NCI-H510A treated with DMSO at 0.1 percent for 48 hours (cell line): ENCODE measurements at places on chromosomes 12 and 14.

DNA sequence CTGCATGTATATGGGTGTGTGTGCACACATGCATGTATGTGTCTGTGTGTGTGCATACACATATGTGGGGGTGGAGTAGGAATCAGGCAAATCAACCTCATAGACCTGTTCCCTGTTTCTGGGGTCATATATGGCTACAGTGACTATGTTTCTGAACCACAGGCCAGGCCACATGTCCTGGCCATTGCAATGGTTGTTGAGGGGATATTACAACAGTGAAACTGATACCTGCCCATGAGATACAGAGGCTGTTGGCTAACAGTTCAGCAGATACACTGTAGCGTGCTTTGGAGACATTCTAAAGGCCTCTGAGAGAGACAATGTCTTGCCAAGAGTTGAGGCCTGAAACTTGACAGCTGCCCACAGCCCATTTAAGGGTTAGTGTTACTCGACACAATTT, 47.3 kb upstream of the FOS start:
- no peak for DNase-seq

DNA sequence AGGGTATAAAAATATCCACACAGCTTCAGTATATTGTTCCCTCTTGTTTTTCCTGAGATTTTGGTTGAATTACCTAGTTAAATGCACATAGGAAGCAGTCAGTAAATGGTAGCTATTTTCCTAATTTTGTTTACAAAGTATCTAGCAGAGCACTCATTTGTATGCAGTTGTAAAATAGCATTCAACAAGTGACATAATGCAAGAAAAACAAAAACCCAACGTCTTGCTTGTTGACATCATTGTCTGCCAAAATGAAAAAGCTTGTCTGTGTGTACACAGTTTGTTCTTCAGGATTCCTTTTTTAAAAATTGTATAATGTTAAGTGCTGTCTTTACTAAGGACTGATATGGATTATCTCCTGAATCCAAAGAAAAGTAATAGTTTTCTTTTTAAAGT, 2.7 kb downstream of the VRTN start:
- no peak for DNase-seq

DNA sequence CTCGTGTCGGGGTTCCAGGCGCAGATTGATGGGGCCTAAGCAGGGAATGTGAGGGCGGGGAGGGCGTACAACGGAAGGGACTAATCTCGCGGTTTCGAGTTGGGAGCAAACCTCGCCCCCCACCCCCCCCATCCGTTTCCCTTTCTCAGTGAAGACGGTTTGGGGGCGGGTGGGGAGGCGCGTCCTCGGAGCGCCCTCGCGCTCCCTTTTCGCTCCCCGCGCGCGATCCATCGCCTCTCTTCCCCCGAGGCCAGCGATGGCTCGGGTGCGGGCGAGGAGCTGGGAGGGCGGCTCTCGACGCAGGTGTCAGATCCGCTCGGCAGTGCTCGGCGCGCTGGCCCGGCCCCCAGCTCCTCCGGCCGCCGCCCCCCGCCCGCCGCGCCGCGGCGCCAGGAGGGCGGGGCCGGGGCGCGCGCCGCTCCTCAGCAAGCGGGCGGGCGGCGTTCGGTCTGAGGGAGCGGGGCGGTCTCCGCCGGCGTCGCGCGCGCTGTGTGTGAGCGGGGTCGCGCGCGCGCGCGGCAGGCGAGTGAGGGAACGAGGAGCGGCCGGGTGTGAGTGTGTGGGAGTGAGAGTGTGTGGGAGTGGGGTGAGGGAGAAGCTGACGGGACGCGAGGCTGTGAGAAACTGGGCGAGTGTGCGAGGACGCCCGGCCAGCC, at the start of gene RIMKLB:
RIMKLB (plus strand) TSS at position 516 of the 656 bp plus-strand sequence. CDS start 15,876 bp downstream, outside the sequence.
- DNase-seq: peak; percentile 60

DNA sequence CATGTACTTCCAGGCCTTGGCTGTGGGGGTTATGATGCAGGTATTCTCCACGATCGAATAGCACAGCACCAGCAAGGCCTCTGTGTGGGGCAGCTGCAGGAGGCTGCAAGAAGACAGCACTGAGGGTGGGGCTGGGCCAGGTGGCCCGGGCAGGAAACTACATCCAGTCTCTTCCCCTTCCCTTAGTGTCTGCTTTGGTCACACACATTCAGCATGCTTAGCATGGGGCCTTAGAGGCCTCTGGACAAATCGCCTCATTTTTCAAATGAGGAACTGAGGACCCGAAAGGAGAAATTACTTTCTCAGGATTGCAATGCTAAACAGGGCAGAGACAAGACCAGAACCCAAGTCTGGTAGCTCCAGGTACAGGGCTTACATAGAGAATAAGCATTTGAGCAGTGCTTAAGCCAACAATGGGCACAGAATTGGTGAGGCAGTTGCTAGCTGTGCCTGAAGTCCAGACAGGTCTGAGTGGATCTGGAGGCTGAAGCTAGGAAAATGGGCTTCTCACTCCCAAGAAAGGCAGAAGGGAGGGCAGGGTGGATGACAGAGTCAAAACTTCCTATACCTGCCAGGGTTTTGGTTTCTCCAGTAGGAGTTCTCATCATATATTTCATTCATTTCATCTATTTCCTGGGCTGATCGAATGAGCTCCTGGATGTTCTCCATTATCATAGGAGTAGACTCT, 3.5 kb downstream of the ACRBP start:
- DNase-seq: no peak

GRCh38 chr12:53298164-53298563, 1.3 kb upstream of the MYG1 start:
- DNase-seq: no peak

- no peak for DNase-seq
Observed at GRCh38 chr12:64635356-64635998, 25.2 kb downstream of the RASSF3 start.

- no peak for DNase-seq
Observed at GRCh38 chr12:24152270-24152669, 202.8 kb upstream of the SOX5 start.

DNA sequence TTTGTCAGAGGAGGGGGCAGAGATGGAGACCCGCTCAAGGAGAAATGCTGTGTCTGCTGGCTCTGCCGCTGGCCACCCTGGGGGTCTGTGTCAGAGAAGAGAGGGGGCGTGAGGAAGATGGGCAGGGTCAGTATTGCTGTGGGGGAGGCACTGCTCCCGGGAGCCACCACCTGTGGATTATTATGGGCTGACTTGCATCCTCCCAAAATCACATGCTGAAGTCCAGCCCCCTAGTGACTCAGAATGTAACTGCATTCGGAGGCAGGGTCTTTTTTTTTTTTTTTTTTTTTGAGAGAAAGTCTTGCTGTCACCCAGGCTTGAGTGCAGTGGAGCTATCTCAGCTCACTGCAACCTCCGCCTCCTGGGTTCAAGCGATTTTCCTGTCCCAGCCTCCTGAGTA, 12.3 kb downstream of the ABCD4 start:
- DNase-seq: no peak

- DNase-seq: no peak
Observed at GRCh38 chr12:95017482-95017881, 14.0 kb upstream of the NDUFA12 start.

DNA sequence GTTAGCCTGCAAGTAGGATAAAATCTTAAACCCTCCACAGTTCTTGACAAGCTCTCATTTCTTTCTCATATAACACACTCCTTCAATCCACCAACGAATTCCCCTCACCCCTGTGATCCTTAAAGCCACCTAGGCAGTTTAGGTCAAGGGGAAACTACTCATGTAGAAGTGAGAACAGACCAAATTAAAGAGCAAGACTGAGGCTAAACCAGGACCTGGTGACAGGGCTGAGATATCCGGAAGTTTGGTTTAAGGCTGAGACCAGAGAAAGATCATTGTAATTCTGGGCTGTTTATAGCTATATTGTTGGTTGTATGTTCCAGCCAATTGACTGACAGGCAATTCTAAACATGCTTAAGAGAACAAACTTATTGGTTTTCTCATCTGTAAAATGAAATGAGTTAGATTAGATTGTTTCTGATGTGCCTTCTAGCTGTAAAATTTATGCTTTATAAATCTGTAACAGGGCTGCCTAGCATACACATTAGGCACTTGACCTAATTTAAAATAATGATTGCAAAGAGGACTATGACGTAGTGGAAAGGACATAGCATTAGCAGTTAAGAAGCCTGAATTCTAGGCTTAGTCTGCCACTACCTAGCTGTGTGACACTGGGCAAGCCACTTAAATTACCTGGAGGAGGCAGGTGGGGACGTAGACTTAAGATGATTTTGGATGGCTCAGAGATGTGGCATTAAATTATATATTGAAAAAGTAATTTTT, 53.9 kb upstream of the PTGR2 start:
- DNase-seq: no peak

- DNase-seq: no peak
Observed at GRCh38 chr12:119826661-119827445, 50.3 kb downstream of the CIT start.

DNA sequence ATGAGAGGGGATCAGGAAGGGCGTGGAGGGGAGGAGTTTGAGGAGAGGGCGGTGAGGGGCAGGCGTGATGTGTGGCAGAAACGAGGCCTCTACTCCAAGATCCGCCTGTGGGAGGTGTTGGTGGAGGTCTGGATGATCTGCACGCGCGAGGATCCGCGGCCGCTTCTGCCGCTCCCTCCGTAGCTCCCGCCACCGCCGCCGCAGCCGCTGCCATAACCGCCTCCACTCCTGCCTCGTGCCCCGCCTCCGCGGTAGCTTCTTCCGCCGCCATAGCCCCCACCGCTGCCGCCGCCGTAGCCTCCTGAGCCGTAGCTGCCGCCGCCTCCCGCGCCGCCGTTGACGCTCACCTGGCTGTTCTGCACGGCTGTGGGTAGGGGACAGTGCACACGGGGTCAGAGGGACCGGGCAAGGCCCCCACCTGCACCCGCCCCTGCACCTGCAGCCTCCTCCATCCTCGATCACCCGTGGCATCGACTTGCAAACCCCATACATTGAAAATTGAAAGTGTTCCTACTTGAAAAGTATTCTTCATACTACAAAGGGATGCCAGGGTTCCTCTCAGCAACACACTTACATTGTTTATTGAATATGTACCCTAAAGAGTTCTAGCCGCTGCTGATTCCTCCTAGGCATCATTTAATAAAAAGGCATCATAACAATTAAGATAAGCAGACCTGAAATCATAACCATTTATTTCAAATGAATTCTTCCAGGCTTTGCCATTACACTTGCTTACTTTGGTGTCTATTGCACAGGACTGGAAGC, 11.1 kb upstream of the KRT1 start:
- DNase-seq: peak; percentile 55

DNA sequence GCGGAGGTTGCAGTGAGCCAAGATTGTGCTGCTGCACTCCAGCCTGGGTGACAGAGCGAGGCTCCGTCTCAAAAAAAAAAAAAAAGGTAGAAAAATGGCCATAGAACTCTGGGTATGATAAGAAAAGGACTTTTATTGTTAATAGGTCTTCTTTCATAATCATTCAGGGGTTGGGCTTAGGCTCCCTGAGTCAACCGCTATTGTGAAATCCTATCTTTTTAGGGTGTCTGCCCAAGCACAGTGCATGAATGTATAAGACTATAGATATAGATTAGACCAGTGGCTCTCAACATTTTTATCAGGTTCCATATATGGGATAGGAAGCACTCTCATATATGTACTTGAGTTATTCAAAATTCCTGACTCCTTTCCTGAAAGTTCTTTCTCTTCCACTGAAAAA, 48.7 kb upstream of the USP15 start:
- no peak for DNase-seq
